Fibroblast of skin of left biceps (primary cell): ENCODE measurements at places on chromosomes 3 and 15.

GRCh38 chr15:30670056-30670455 is 44.1 kb downstream of the ARHGAP11B start:
- no peak for DNase-seq

GRCh38 chr15:90407336-90407735 is 19.3 kb downstream of the IQGAP1 start:
- DNase-seq: no peak

DNA sequence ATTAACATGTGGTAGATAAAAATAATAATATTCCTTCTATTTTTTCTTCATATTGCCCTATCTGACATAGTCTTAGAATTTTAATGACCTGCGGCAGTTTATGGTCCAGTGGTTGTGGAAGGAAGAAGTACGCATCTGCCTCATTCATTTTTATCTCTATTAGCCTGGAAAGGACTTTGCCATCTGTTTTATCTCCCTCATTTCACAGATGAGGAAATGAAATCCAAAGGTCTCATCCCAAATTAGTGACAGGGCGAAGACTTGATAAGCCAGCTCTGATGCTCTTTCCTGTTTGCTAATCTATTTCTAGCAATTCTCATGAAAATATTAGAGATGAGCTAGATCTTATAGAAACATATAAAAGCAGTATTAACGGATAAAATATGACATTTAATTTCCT is 113.3 kb downstream of the KLHL25 start:
- no peak for DNase-seq

GRCh38 chr3:126569390-126569975 is 10.8 kb upstream of the C3orf22 start:
- no peak for DNase-seq

DNA sequence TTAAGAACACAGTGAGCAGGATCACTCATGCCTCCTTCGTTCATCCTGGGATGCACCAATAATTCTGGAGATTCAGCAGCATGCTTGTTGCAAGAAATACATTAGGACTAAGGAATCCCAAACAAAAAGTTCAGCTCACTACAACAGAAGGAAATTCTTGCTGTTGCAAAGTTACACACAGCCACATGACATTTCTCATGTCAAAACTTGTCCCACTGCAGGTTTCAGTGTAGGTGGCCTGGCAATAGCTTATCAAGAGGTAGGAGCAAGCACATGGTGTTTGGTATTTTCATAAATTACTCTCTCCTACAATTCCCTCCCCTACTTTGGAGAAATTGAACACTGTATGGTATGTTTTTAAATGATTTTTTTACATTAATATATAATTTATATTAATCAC is 399.6 kb upstream of the EPHA3 start:
- no peak for DNase-seq

DNA sequence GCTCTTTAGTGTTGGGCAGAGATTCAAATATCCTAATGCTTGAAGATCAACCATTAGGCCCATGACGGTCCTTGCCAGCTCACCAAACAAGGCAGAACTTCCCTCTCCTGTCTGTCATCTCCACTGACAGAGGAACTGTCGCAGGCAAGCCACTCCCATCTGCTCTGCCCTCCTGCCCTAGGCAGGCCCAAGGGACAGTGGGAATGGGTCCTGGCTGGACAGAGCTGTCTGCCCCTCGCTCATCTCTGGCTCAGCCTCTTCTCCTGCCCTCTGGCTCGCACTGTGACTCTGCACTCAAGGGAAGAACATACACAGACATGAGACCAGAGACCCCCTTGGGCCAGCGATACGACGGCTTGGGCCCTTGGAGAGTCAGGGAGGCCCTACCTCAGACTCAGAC is 7.6 kb upstream of the MUSTN1 start:
- no peak for DNase-seq

DNA sequence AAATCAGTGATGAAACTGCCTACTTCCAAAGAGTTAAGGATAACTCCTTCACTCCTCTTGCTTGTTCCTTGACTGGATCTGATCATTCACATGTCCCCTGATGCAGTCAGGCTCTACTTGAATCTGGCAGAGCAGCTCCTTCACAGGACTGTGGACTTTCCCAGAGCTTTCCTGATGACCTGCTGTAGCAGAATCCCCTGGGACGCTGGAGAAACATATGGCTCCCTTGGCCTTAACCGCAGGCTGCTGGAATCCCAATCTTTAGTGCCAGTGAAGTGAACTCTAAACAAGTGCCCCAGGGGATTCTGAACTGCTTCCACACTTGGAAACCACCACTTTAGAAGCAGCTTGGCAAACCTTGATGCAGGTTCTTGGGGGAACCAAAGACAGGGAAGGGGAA is 217.8 kb downstream of the CHST2 start:
- no peak for DNase-seq

DNA sequence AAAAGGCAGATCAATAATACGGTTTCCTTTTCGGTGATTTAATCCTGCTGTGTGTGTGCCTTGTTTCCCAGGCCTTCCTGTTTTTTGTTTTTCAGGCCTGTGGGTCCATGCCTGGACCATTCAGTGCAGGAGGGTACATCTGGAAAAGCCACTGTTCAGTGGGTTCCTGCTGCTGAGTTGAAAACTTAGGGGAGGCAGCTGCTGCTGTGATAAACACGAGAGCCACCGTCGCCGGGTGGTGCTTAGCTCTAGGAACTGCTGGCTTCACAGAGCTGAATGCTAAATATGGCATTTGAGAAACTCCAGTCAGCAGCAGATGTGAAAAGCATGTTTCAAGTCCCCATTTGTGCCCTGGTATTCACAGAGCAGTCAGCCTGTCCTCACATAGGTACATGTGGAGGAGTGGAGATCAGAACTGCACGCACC is 44.0 kb downstream of the SYNM start:
- no peak for DNase-seq
